Cerebellum (tissue), 4 donors: ENCODE measurements at places on chromosomes 11 and 22. TPM values are rescaled to one million over a fixed set of nuclear protein-coding genes. Genes with fewer than 3 reads are reported as not detected.
A peak's percentile ranks its signal among the peaks of the same experiment; 100 is the strongest.

The DEPDC7 gene
- total RNA-seq, result 7.3 TPM

The EXPH5 gene
- 8.8 TPM for total RNA-seq

The ZNF280B gene
- 4.8 TPM for total RNA-seq

The CBL gene
- total RNA-seq, result 22.0 TPM

GRCh38 chr11:96001037-96001436 lies 77.1 kb upstream of the MTMR2 start:
- DNase-seq, result no peak

- peak; percentile 73 for DNase-seq
Observed at GRCh38 chr11:8658321-8659057, 24.0 kb downstream of the TRIM66 start.

DNA sequence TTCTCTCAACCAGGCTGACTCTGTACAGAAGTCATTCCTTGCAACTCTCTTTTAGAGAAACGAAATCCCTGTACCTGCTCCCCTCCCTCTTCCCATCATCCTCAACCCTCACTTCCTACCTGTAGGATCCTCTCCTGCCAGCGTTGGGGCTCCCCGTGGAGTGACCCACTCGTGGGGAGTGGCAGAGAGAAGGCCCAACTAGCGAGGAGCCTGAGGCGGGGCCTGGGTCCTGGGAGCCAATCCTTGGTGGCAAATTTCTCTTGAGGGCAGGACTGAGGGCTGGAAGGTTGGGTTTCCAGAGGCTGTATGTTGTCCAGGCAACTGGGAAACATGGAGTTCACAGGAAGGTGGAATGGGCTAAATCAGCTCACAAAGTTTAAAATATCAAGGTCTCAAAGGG lies 10.4 kb downstream of the NHERF4 start:
- DNase-seq, result no peak

The OVOL1 gene
- 0.73 TPM for total RNA-seq

DNA sequence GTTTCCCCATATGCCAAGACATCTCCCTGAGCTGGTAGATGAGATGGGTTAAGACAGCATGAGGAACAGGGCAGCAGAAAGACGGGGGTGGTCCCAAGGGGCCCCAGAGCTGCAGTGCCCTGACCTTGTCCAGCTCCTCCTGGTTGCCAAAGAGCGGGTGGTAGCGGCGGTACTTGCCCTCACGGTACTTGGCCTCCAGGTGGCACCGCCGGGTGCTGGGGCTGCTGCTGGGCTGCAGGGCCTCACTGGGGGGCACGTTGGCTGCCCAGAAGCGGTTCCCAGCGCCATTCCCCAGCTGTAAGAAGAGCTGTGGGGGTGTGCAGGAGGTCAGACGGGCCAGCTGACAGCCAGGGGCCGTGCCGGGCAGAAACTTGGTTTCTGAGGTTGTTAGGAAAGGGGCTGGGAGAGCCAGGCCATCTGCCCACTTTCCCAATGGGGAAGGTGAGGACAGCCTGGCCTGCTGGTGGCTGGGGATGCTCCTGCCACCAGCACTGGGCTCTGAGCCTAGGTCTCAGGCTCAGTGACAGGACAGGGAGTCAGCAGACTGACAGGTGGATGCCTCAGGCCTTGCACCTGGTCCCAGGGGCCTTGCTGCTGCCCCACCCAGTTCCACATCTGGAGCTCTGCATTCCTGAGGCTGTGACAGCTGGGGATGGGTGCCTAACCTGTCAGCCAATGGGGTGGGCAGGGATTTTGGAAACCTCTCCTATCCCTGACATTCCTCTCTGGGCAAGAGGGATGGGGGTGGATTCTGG lies 30.0 kb upstream of the PDE2A start:
- no peak for DNase-seq

The ENTHD1 gene
- not detected for total RNA-seq

The CEND1 gene
- total RNA-seq, result 6.3 TPM

DNA sequence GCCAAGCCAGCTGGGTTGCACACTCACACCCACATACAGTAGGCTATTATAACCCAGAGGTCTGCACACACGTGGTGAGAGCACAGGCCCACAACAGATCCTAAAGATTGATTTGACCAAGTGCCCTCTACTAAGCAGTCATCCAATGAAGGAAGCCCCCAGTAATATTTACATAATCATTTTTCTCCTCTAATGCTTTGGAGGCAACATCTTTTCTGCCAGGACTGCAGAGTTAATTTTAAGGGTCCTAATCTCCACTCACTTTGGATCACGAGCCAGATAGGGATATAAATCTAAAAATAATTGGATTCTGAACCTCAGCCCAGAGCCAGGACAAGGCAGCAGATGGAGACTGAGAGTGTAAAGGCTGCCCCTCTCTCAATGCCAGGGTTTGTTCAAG lies 49.1 kb upstream of the MTNR1B start:
- DNase-seq, result no peak

The PDE2A gene
- total RNA-seq, result 8.4 TPM

- DNase-seq, result no peak
Observed at GRCh38 chr11:11450744-11451362, 97.8 kb upstream of the CSNK2A3 start.

DNA sequence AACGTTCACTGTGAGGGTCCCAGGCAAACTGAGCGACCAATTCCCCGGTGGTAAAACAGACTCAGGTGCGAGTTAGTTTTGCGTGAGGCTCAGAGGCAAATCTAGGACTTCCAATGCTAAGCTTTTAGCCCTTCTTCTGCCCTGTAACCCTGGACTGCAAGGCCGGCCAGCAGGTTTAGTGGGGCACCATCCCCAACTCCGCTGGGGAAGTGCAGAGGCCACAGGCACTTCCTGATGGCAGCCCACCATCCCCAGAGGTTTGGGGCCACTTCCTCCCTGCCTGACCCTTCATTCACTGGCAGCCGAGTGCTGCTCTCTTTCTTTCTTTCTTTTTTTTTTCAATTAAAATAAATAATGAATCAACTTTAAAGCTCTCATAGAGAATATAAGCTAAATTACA lies 124.6 kb upstream of the B3GAT1 start:
- no peak for DNase-seq

DNA sequence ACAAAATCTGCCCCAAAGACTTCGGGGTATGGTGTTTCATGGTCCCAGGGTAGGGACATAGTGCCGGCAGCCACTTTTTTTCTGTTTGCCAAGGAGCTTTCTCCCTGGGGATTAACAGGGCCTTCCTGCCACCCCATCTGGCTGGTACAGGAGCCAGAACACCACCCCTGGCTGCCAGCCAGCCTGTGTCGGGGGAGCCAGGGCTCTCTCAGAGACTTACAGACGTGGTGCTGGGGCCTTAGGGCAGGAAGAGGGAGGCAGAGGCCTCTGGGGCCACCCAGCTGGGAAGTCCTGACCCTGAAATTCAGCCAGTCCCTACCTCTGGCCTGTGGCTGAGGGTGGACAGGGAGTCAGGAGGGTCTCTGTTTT lies 52.4 kb upstream of the CDON start:
- DNase-seq, result no peak

The TRIM29 gene
- total RNA-seq, result 0.64 TPM

GRCh38 chr11:104075091-104075490 lies 38.7 kb downstream of the DDI1 start:
- no peak for DNase-seq

DNA sequence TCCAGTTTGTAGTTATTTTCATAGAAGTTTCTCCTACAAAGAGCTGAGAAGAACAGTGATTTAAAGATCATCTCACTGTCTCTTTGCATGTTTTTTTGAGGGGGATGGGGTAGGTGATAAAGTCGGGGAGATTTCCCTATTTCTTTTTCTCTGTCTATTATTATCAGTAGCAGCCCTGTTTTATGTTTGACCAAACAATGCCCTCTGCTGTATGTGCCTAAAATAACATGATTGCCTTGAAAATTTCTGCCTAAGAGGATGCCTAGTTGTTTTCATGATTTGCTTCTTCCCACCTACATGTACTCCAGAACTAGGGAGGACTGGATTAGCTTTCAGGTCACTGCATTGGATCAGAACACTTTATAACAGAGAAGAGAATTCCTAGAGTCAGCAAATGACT lies 1330.2 kb downstream of the LRRC4C start:
- DNase-seq, result no peak

DNA sequence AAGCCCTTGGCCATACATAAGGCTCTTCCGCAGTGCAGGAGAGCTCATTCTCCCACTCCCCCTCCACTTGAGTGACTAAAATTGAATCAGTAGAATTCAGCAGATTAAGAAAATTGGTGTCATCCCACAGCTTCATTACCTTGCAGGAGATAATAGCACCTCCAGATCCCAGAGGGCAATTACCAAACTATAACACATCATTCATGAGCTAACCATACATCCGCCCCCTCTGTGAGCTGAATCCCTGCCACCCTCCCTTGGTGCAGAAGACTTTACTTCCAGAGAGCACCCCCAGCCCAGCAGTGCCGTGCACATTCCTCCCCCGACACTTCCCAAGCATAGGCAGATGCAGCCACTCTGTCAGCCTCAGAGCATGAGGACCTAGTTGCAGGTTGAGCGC lies 496.5 kb upstream of the B3GAT1 start:
- DNase-seq, result no peak

DNA sequence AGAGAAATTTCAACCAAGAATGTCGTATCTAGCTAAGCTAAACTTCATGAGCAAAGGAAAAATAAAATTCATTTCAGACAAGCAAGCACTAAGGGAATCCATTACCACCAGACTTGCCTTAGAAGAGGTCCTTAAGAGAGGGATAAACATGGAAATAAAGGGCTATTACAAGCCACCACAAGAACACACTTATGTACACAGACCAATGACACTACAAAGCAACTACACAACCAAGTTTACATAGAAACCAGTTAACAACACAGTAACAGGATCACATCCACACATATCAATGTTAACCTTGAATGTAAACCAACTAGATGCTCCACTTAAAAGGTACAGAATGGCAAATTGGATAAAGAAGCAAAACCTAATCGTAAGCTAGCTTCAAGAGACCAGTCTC lies 38.0 kb downstream of the TMEM123 start:
- no peak for DNase-seq

The KDM4F gene
- total RNA-seq, result not detected

- DNase-seq, result no peak
Observed at GRCh38 chr11:66315921-66316811, 678 bp downstream of the CD248 start.

The CHRNA10 gene
- total RNA-seq, result 1.8 TPM

The SCN2B gene
- 4.2 TPM for total RNA-seq
